CD4-positive, alpha-beta T cell treated with Interleukin-2 at 100 ng/mL for 4 hours (primary cell): ENCODE measurements at places on chromosomes 5 and 9.

GRCh38 chr5:83507431-83507830 is 35.9 kb downstream of the VCAN start:
- no peak for DNase-seq

DNA sequence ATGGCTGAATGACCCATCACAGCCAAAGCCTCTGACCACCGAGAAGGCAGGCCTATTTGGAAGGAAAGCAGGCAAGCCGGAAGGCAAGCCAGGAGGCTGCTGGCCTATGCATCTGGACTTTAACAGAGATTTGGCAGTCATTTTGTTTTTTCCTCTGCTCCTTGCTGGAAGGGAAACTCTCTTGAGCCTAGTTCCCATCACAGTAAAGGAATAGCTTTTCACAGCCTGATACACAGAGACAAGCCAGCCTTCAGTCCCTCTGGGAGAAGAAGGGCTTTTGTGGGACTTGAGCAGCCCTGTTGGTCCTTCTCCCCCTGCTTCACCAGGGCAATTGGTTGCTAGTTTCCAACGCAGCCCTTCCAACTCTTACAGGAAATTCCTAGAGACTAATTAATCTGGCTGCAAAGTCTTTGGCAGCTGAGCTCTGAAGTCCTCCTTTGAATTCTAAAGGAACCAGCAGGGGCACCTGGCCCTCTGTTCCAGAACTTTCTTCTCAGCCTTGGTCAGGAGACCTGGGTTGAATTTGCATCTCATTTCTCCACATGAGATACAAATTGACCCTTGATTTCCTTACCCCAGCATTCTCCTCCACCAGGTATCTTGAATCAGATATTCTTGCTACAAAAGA is 157.3 kb upstream of the EPB41L4A start:
- no peak for DNase-seq

GRCh38 chr5:125152461-125153189 is 406.2 kb upstream of the ZNF608 start:
- no peak for DNase-seq

DNA sequence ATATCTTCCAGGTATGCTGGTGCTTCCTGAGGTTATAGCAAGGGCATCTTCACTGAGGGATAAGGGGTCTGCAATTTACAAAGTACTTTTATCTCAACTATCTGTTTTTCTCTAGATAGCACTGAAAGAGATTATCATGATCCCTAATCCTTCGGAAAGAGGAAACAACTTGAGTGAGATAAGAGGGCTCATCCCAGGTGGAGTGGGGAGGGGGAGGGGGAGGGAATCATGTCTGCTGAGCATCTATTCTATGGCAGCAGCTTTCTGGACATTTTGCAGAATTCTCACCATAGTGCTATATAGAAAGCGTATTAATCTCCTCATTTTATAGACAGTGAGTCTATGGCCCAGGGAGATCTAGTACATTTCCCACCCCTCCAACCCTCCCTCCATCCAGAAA is 5.9 kb downstream of the TNFSF15 start:
- DNase-seq = no peak

- DNase-seq = no peak
These were observed 453.0 kb downstream of the EFNA5 start for GRCh38 chr5:107217721-107218130.

GRCh38 chr9:1522219-1522767 is 472.1 kb downstream of the DMRT2 start:
- DNase-seq = no peak

GRCh38 chr9:88852794-88853193 is 138.5 kb upstream of the S1PR3 start:
- no peak for DNase-seq

GRCh38 chr5:151154931-151155774 is 2.4 kb downstream of the ANXA6 start:
- DNase-seq = peak; percentile 63

DNA sequence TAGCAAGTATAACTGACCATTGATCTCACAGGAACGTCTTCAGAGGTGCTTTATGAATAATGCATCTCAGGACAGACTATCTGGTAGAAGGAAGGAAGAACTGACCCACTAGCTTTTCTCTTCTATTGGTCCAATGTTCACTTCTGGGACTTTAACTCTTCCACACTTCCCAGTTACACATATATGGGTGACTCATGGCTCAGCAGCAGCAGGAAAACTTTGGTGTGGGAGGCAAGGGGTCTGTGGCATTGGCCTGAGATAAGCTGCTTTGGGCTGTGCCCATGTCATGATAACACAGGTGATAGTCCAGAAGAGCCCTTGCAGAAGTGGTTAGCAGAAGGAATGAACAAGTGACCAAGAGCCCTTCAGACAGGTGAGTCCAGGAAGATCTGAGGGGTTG is 148.8 kb downstream of the RAB3C start:
- DNase-seq = no peak

DNA sequence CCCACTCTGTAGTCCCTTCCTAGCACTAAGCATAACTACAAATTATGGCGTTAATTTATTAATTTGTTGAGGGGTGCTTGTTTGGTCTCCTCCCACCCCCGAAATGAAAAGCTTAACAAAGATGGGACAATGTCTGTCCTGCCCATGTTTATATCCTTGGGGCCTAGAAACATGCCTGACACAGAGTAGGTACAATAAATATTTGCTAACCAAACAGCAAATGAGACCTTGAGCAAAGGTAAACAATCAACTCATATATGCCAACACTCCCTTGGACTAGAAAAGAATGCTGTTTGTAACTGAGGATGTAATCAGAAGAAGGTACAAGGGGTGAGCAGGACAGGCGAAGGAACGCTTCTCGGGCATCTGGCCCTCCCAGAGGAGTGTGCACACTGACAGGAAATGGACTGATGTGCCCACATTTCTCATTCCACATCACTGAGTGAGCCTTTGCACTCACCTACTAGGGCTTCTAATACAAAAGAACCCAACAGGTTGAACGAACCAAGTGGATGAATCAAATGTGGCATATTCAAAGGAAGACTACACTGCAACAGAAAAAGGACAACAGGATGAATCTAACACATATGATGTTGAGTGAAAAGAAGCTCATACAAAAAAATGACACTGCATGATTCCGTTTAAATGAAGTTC is 66.8 kb downstream of the MED27 start:
- no peak for DNase-seq

- no peak for DNase-seq
These were observed 25.9 kb downstream of the CD14 start for GRCh38 chr5:140607031-140607430.

- no peak for DNase-seq
These were observed 59.7 kb upstream of the GARNL3 start for GRCh38 chr9:127204771-127205470.

DNA sequence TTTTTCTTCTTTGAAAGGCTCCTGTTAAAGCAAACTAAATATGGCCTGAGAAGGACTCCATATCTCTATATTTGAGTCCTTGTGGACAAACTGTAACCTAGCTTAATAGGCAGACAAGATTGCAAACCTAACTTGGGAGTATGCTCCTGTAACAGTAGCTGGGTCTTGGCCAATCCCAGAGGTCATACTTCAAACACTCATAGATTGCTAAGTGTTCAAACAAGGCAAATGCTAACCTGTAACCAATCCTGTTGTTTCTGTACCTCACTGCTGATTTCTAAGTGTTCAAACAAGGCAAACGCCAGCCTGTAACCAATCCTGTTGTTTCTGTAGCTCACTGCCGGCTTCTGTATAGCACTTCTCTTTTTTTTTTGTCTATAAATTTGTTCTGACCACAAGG is 50.6 kb upstream of the CLK4 start:
- DNase-seq = no peak

- DNase-seq = no peak
These were observed 97.7 kb downstream of the LHFPL2 start for GRCh38 chr5:78550891-78551290.

- DNase-seq = no peak
These were observed 213.0 kb downstream of the ROR2 start for GRCh38 chr9:91736898-91737601.

DNA sequence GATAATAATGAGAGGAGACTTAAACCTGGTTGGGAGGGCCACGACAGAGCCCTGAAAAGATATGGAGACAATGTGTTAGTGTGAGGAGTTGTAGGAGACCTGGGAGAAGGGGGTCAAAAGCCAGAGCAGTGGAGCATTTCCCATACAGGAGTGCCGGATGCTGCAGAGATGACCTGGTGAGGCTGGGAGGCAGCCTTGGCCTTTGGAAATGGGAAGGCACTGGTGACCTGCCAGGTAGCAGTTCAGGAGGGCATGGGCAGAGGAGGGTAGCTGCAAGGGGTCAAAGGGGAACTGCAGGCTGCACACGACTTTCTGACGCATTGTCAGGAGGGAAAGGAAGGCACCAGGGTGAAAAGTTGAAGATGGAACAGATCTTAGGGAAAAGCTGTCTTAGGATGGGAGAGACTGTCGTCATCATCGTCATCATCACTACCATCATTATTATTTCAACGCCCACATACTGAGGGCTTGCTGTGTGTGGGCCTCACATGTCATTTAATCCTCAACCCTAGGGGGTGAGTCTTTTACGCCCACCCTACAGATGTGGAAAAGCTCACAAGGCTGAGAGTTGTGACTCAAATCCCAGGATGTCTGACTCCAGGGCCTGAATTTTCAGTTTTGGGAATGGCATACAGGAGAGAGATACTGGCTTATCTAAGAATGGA is 13.3 kb downstream of the ARAP3 start:
- no peak for DNase-seq

DNA sequence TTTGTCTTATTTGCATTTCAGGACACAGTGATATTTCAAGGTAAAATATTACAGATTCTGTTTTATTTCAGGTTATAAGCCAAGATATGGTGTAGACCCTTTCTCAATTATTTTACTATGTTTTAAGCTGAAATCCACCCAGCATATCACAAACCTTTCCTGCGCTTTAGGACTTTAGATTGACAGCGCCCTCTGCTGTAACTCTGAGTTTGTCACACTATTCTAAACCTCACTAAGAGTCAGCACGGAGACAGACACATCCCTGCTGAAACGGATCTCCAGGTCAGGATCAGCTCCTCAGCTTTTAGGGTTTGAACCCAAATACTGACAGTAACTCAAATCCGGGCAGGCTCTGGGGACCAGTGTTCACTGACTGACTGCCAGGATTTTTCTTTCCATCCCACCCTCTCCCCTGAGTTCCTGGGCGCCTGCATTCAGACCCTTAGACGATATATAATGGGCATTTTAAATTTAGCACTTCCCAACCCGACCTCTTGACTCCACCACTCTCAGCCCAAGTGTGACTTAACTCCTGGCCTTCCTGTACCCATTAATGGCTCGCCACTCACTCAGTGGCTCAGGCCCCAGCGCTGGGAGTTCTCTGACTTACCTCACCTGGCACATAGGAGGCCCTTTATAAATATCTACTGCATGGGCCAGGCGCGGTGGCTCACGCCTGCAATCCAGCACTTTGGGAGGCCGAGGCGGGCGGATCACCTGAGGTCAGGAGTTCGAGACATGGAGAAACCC is 33.5 kb downstream of the TLX3 start:
- peak; percentile 36 for DNase-seq

DNA sequence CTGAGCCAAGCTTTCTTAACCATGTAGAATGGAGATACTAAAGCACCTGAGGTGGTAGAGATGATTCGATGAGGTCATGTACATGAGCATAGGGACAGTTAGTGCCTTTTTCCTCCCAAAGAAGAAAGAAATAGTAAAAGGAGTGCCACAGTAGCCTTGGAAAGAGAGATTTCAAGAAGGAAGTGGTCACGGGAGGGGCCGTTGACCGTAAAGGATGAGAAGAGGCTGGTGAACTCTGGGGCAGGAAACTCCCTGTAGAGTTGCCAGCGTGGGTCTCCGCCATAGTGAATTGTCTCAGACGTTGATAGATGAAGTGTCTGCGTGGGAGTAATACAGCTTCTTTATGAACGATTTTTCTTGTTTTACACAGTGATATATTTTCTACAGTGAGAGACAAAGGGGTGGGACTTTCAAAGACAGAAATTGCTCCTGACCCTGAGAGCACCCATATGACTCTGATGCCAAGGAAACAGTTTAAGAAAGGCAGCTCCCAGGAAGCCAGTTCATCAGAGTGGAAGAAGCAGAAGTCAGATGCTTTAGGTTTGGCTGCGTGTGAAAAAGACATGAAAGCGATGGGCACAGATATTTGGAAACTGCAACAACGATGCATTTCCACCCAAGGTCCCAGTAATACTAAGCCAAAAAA is 41.3 kb downstream of the UGCG start:
- DNase-seq = peak; percentile 54

DNA sequence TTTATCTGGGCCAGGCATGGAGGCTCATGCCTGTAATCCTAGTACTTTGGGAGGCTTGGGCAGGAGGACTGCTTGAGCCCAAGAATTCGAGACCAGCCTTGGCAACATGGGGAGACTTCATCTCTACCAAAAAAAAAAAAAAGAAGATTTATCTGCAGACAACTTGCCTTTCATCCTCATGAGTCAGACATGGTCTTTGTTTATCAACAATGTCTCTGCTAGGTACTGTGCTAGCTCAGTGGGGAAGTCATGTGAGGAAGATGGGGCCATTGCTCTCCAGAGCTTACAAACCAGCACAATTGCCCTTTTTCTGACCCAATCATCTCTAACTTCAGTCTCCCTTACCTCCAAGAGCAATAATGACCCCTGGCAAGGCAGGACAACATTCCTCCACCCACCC is 1.6 kb downstream of the URM1 start:
- no peak for DNase-seq

DNA sequence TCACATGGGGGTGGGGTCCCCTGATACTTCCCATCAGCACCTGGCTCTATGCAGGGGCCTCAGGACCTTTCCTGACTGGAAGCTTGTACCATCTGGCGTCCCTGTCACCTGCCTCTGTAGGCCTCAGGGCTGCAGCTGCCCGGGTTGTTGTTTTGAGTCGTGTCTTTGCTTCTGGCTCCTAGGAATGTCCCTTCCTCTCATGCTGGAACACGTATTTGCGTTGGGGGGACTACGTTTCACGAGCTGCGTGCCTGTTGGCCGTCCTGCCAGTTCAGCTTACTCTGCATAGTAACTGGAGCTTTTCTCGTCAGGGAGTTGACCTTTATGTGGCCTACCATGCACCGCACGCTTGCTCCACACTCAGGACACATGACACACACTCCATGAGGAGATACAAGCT is 54.9 kb upstream of the IRX4 start:
- no peak for DNase-seq

GRCh38 chr5:73946919-73947602 is 321.1 kb downstream of the ARHGEF28 start:
- no peak for DNase-seq

GRCh38 chr5:119302916-119303897 is 52.6 kb upstream of the TNFAIP8 start:
- no peak for DNase-seq

- DNase-seq = no peak
These were observed 3.7 kb downstream of the TMEM245 start for GRCh38 chr9:109115931-109116526.

DNA sequence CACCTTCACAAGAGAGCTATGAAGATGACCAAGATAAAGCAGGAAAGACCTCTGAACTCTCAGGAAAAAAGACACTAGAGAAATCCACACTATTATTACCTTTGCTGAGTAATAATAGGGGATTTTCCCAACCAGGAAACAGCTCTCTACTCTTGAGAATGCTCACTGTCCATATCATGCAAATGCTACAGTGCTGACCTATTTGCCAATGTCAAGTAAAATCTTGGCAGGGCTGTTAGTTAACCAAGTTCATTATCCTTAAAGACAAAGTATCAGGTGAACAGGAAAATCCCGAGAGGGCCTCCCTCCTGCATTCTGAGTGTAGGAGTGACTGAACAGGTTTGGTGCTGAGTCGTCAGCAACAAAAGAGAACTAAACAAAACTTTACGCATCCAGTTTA is 306.6 kb downstream of the ACTL7B start:
- no peak for DNase-seq

- DNase-seq = no peak
These were observed 70.4 kb downstream of the ARRDC3 start for GRCh38 chr5:91312698-91313097.

- DNase-seq = no peak
These were observed 30.5 kb downstream of the LARS1 start for GRCh38 chr5:146151970-146152369.
